CD14-positive monocyte (primary cell): ENCODE measurements at places on chromosomes 7 and 10. TPM values are rescaled to one million over a fixed set of nuclear protein-coding genes. Genes with fewer than 3 reads are reported as not detected.

DNA sequence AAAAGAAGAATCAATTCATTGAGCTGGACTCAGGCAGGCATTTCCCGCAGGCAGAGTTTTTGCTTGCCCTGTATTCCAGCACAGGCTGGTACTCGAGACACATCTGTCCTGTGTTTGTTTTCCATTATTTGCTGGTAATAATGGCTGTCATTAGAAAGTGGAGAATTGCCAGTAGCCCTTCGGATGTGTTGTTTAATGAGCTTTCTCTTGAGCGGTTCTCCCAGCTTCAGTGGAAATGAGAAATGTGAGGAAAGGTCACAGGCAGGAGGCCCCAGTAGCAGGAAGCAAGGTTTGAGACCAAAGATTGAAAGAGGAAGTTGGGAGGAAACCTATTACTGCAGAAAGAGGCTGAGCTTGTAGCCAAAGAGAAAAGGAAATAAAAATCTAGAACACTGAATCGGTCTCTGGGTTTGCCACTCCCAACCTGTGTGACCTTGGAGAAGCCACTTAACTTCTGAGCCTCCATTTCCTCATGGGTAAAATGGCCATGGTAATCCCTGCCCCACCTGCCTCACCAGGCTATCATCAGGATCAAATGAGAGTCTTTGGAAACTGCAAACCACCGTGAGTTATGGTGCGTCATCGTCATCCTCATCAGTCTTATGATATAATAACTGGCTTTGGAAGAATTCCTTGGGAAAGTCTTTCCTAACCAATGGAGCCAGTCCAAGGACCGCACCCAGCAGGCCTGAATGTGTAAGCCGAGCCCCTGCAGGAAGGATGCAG lies 67.7 kb downstream of the TACR2 start:
- DNase-seq: peak; percentile 65

The FEZF1 gene
- not detected for polyA plus RNA-seq

The TBXAS1 gene
- 335 and 357 TPM in 2 replicates for polyA plus RNA-seq

The ZNF398 gene
- polyA plus RNA-seq: 3.7 TPM

DNA sequence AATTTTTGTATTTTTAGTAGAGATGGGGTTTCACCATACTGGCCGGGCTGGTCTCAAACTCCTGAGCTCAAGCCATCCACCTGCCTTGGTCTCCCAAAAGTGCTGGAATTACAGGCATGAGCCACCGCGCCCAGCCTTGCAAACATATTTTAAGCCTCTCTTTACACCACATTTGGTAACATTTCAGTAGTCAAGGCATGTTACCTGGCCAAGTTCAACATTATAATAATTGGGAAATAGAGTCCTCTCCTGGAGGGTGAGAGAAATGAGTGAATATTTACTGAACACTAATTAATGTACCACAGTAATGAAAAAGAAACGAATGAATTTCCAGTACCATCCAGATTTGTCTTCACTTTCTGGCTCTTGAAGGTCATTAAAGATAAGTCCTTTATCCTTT lies 10.0 kb upstream of the CNOT4 start:
- DNase-seq: no peak

GRCh38 chr7:51351661-51352060 lies 35.1 kb upstream of the COBL start:
- no peak for DNase-seq

The CHAT gene
- not detected for polyA plus RNA-seq

The CC2D2B gene
- polyA plus RNA-seq: 0.08 TPM

- DNase-seq: no peak
Measured at GRCh38 chr10:17427666-17428350, 26.6 kb downstream of the ST8SIA6 start.

GRCh38 chr7:129824291-129825208 lies 128.2 kb downstream of the UBE2H start:
- DNase-seq: no peak

GRCh38 chr10:99523251-99523773 lies 9.4 kb upstream of the NKX2-3 start:
- no peak for DNase-seq

The CNNM2 gene
- polyA plus RNA-seq: 2.2 TPM

The CXCL12 gene
- 0.03 and 0.21 TPM in 2 replicates for polyA plus RNA-seq

The SMKR1 gene
- not detected in 2 replicates for polyA plus RNA-seq

The TLL2 gene
- polyA plus RNA-seq: not detected

GRCh38 chr7:106061301-106061979 lies 50.7 kb downstream of the SYPL1 start:
- DNase-seq: no peak

GRCh38 chr7:89223900-89224395 lies 428.4 kb upstream of the TEX47 start:
- DNase-seq: no peak

DNA sequence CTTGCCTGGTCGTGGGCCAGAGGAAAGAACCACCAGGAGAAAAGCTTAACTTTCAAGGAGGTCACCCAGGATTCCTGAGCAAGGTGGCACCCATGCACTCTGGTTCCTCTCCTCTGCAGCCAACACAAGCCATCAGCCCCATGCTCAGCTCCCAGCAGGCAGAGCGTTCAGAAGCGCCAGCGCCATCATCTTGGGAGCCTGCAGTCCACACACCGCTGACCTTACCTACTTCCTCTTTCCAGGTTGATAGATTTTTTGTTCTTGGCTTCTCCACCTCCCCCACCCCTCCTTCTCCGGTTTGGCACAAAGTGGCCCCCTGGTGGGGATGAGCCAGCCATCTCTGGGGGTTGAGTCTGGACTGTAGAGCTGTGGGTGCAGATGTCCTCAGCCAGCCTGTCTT lies 1.7 kb upstream of the WDR86 start:
- peak; percentile 35 for DNase-seq

- DNase-seq: no peak
Measured at GRCh38 chr10:44960482-44961229, 1.1 kb downstream of the RASSF4 start.

DNA sequence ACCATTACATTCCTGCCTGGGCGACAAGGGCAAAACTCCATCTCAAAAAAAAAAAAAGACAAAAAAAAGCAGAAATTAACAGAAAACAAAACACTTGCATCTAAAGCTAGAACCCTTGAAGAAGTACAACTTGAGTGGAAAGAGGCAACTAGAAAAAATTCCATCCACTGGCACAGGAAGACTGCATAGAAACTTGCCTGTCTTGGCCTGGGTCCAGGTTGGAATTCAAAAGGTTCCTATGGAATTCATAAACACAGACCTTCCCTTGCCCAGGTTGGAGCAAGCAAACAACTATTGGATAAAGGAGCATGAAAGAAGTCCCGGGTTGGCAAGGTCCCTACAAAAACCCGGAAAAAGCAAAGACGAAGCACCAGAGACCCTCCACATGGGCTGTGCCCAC lies 69.8 kb downstream of the CCDC71L start:
- DNase-seq: no peak

The C7orf33 gene
- 0.05 TPM in 1 of 2 replicates, not detected in the other for polyA plus RNA-seq

- DNase-seq: no peak
Measured at GRCh38 chr10:4918236-4918635, 45.0 kb upstream of the AKR1C1 start.

DNA sequence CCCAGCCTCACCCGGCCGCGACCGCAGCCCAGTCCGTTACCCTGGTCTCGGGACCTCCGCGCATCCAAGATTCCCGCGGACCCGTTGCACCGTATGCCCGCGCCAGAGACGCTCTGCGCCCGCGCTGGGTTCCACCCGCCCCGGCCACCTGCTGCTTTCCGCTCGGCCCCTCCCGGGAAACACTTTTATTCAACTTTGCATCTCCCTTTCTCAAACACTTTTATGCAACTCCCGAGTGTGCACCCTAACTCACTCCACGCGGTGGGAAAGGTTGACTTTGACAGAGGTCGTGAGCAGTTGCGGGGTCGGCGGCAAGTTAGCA lies at the start of gene ODAD2:
ODAD2 (minus strand) TSS at position 126 of the 322 bp plus-strand sequence. CDS start 3,937 bp downstream, outside the sequence.
- DNase-seq: peak; percentile 5

DNA sequence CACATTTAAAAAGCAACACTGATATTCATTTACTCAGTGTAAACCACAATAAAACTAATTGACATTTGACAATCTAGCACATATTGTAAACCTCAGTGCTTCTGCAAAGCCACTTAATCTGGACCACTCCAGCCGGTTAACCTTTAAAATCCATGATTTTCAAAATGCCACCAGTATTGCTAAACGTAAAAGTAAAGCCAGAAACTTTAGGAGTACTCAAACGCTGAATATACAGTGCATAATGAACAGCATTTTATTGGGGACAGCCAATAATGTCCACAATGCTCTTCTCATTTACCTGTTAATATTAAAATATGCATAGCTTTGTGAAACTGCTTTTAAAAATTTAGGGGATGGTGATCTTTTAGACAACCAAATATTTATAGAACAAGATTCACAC lies 10.8 kb downstream of the HNRNPA2B1 start:
- DNase-seq: no peak

- DNase-seq: no peak
Measured at GRCh38 chr10:4343091-4343490, 482.9 kb upstream of the AKR1E2 start.

GRCh38 chr10:126565441-126565840 lies 105.1 kb downstream of the C10orf90 start:
- DNase-seq: no peak

The ZNF853 gene
- polyA plus RNA-seq: 0.11 and 0.15 TPM in 2 replicates

The NAT16 gene
- polyA plus RNA-seq: not detected

The RPS24 gene
- 801 TPM for polyA plus RNA-seq

DNA sequence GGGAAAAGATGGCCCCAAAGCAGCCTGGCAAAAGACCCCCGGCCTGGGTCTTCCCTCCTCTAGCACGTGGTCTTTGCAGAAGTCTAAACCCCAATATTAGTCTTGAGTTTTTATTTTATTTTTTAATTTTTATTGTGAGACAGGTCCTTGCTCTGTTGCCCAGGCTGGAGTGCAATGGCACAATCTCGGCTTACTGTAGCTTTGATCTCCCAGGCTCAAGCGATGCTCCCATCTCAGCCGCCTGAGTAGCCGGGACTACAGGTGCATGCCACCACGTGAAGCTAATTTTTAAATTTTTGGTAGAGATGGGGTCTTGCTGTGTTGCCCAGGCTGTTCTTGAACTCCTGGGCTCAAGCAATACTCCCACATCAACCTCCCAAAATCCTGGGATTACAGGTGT lies 40.3 kb upstream of the MXI1 start:
- DNase-seq: no peak

The AKR1C8 gene
- not detected for polyA plus RNA-seq

The ZSCAN21 gene
- polyA plus RNA-seq: 4.0 and 4.4 TPM in 2 replicates

The ZNF804B gene
- polyA plus RNA-seq: not detected in 2 replicates

DNA sequence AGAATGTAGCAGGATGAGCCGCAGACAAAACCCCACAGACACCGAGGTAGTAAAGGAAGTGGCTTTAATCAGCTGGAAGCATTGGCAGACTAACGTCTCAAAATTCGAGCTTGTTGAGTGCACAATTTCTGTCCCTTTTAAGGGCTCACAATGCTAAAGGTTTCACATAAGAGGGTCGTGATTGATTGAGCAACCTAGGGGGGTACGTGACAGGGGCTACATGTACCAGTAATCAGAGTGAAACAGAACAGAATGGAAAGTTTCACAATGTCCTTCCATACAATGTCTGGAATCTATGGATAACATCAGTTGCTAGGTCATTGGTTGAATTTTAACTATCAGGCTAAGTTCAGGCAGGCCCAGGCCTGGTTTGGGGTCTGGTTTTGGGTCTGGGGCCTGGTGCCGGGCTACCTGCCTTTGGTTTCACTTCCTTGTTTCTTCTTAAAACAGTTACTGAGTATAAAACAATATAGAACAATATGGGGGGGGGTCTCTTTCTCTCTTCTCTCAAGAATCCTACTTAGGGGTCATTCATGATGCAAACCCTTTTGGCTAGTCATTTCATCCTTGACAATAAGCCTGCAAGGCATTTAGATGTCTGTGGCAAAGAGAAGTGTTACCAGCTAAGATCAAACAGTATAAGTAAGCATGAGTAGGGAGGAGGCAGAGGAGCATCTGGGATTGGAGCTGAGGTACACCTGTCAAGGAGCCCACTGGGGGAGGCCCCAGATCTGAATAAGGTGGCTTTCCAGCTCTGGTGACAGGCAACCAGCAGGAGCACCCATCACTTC lies 364.1 kb downstream of the TNS3 start:
- no peak for DNase-seq

The RADIL gene
- polyA plus RNA-seq: not detected in 2 replicates

- DNase-seq: no peak
Measured at GRCh38 chr7:149286811-149287400, 24.9 kb downstream of the ZNF783 start.

DNA sequence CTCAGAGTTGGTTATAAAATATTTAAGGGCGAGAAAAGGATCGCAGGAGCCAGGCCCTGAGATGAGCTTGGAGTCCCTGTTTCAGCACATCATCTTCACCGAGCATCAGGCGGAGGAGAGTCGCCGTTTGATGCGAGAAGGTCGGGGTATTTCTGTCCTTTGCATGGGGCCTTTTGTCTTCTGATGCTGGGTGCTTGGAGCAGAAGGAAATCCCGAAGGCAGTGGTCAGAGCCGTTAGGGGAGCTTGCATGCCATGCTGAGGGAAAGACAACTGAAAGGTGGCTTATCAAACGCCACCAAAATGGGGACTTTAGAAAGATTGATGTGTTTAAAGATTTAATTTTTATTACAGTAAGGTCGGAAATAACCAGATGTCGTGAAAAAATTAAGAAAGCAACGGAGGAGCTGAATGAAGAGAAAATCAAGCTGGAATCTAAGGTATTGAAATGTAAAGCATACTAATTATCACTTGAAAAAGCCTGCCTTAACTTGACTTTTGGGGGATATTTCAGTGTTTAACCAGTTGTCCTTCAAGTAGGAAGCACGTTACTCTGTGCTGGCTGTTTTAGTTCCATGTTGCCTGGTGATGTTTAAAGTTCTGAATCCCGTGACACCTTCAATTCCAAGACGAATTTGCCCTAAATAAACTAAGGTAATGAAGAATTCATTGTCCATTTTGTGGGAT lies 845 bp downstream of the CCDC172 start:
- DNase-seq: no peak

The LLCFC1 gene
- 0.15 and 0.84 TPM in 2 replicates for polyA plus RNA-seq

- DNase-seq: no peak
Measured at GRCh38 chr7:82714883-82715282, 271.3 kb upstream of the CACNA2D1 start.
